Stimulated activated CD8-positive, alpha-beta memory T cell treated with anti-CD3 and anti-CD28 coated beads, Interleukin-2, amount 100 ng/mL, for 48 hours (primary cell): ENCODE measurements at places on chromosomes 12 and 14.

- no peak for DNase-seq
Observed at GRCh38 chr12:5173511-5174011, 129.9 kb downstream of the KCNA5 start.

DNA sequence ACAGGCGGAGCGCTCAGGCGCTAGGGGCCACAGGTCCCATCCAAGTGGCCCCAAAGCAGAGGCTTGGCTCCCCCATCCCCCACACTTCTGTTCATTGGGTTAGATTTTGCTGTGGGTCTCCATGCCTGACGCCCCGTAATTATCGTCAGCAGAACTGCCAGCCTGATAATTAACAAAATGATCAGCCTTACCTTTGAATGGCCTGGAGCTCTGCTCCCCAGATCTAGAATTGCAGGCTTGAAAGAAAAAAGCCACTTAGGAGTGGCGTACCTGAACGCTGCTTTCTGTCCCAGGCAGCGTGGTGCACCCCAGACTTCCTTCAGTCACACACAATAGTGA lies 28.7 kb upstream of the LRP1-AS start:
- DNase-seq = no peak

- no peak for DNase-seq
Observed at GRCh38 chr14:32896979-32897697, 41.5 kb upstream of the NPAS3 start.

GRCh38 chr14:68246786-68247105 lies 427.2 kb downstream of the RAD51B start:
- no peak for DNase-seq

- no peak for DNase-seq
Observed at GRCh38 chr12:130254461-130255276, 83.0 kb upstream of the PIWIL1 start.

DNA sequence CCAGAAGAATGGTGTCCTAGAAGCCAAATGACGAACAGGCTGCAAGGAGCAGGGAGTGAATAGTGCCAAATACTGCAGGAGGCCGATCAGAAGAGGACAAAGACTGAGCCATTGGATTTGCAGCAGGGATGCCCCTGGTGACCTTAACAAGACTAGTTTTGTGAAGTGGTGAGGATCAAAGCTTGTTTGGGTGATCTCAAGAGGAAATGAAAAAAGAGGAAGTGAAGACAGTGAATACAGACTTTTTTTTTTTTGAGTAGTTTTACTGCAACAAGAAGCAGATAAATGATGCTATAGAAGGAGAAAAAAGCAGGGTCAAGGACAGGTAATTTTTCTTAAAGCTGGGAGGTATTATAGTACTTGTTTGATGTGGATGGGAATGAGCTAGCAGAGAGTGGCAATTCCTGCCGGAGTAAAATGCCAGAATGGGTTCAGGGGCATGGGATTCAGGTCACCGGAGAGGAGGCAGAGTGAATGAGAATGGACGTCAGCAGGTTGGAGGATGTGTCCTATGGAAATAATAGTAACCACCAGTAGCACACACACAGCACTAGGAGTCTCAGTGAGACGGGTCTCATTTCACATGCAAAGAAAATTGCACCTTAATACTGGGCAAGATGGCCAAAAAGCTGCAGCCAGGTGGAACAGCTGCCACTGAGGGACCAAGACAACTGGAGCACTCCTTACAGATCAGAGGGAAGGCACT lies 345.8 kb upstream of the CCDC196 start:
- no peak for DNase-seq

DNA sequence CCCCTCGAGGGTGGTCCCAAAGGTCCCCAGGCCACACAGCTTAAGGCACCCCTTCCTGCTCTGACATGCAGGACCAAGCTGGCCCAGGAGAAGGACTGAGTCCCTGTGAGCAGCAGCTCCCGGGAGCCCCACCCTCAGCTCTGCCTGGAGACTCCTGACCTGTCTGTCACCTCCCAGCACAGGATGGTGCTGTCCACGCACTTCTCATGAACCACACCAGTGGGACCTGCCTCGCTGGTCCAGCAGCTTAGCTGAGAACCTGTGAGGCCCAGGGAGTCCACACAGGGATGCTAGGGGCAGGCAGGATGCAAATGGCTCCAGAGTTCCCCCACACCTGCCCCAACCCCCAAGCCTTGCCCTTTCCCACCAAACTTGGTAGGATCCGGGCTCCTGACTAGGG lies 27.7 kb downstream of the CCDC85C start:
- DNase-seq = no peak

DNA sequence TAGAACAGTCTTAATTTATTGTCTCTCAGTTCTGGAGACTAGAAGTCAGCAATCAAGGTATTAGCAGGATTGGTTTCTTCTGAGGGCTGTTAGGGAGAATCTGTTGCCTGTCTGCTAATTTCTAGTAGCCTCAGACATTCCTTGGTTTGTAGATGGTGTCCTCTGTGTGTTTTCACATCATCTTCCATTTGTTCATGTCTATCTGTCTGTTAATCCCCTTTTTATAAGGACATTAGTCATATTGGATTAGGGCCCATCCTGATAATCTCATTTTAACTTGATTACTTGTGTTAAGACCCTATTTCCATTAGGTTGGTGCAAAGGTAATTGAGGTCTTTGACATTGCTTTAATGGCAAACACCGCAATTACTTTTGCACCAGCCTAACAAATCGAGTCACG lies 34.3 kb downstream of the TBC1D15 start:
- no peak for DNase-seq

- DNase-seq = no peak
Observed at GRCh38 chr14:61147381-61147821, 133.7 kb downstream of the TMEM30B start.

GRCh38 chr12:121334513-121335343 lies 17.5 kb downstream of the ANAPC5 start:
- DNase-seq = no peak

- DNase-seq = no peak
Observed at GRCh38 chr12:62522984-62523383, 56.4 kb downstream of the MON2 start.
